ENCODE measurements at places on chromosomes 16 and 17.

GRCh38 chr16:53067675-53068074 lies 12.9 kb downstream of the CHD9 start:
- DNase-seq = no peak

DNA sequence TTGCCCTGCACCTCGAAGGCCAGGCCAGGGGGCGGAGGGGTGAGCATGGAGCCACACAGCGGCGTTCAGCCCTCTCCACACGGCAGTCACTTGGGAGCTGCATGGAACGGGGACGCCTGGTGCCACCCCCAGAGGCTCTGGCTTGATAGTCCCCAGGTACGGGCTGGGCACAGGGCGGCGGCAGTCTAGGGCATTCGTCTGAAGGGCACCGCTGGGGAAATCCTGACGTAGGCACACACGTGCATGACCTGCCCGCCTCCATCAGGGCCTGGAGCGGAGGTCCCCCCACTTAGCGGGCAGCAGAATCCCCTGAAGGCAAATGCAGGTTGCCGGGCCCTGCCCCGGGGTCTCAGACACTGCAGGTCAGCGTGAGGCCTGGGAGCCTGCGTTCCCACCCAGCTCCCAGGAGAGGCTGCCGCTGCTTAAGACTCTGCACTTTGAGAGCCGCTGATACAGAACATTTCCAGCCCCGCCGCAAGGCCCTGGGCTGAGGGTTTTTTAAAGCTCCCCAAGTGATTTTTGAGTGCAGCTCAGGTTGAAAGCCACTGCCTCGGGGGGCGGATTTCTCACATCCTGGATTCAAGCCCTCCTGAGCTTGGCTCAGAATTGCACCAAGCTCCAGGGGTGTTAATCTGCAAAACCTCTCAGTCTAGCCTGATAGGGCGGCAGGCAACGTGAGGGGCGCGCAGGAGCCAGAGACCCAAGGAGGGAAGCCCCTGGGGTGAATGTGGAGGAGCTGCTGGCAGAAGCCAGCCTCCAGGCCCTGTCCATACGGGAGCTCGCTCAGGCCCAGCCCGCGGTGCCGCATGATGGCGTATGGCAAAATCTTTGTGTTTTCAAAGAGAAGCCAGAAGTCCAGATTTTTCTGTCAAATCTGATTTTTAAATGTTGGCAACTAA lies 182.3 kb upstream of the GSE1 start:
- DNase-seq = no peak

DNA sequence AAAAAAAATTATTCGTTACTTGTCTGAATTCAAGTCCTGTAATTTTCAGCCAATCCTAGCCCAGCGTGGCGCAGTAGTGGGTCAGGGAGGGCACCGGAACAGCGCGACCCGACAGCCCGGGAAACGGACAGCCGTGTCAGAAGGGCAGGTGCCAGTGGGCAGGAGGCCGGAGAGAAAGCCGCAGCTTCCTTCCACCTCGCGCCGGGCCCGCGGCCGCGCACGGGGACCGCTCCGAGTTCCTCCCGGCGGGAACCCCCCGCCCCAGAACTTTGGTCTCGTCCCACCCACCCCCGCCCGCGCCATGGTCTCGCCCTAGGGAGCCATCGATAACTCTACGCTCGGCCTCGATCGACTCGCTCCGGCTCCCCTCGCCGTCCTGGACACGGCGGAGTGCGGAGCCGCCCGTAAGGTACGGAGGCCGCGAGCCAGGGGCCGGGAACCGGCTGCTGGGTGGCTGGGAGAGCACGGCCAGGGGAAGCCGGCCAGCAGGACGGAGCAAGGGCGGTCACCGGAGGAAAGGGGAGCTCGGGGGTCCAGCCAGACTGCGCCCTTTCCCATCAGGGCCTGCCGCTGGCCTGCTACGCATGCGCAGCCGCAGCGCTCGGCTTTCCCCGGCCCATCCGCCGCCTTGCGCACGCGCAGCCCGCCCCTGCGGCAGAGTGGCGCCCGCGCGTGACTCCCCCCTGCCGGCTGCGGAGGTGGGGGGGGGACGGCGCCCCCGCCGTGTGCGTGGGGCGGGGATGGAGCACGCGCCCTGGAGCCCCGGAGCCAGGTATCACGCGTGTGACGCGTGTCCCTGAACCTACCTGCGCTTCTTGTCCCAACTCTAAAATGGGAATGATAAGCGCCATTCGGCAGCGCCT lies at the start of gene MLST8:
Gene MLST8, plus strand, starts transcription at position 351 of the 863 bp plus-strand sequence. CDS start 632 bp downstream, outside the sequence.
- no peak for DNase-seq

- no peak for DNase-seq
Observed at GRCh38 chr17:17511293-17511741, 15.1 kb upstream of the RASD1 start.

DNA sequence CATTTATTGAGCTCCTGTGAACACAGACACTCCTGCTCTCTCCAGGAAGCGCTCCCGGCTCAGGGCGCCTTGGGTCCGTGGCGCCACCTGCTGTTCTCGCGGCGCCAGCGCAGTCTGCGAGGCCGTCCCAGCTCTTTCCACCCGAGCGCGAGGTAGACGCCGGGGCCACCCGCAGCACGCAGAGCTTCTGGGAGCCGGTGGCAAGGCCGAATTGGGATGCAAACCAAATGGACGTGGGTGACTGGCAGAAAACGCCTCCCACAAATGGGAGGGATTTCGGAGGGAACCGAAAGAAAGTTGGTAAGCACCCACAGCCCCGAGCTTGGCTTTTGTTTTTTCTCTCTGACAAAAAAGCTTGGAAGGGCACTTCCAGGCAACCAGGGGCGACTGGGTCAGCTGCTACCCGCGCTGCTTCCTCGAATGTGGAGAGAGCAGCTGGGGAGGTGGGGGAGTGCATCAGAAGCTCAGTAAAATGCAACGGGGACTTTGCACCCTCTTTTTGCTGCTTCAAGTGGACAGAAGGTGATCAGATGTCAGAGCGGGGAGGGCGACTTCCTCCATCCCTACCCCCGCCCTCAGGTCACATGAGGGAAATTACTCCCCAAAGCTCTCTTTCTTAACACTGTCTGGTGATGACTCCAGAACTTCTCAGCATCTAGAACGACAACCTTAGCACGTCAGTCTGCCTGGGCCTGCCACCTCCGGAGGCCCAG lies 13.5 kb upstream of the N4BP1 start:
- DNase-seq = peak; percentile 2

DNA sequence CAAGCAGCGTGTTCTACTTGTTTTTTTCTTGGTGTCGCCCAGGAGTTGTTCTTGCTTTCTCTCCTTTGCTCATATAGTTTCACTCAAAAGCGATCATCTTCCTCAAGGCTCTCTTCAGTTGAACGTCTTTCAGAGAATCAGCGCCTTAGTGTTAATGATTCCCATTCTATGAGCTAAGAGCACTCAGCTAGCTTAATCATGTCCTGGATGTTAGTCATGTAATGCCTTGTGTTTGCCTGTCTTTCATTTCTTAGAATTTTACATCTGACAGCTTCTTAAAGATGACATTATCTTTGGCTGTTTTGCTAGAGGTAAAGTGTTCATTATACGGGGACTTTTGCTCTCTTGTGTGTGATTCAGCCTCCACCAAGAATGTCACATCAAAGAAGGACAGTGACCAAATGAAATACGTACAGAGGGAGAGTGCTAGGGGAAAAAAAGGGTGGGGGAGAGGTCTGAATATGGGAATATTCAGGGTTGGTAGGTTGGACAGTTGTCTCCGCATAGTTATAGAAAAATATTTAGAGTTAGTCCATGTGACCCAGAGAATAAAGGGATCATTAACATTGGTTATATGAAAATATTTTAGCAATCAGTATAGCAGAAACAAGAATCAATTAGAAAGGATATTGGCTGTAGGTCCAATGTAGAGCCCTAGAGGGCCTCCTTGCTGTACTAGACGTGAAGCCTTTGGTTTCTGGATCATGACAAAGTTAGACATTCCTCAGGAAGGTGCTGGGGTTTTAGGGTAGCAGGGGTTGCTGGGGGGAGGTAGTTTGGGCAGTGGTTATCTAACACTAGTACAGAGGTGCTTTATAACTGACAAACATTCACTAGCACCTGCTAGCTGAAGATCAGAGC lies 31.9 kb upstream of the ANKFN1 start:
- no peak for DNase-seq

DNA sequence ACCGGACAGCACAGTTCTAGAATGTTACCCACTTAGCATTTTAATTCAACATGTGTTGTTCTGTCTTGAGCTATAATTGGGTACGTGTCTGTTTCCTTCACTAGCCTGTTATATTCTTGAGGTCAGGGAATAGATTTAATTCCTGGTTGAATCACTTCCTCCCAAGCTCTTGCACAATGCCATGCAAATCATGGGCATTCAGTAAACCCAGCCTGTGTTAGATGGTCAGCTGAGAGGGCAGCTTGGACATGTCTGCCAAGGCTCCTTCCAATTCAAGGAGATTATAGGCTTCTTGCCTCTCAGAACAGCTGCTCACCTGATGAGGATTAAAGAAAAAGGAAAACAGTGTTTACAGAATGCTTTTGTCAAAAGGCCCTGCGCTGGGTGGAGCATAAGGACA lies 12.6 kb downstream of the C1QTNF1 start:
- no peak for DNase-seq

DNA sequence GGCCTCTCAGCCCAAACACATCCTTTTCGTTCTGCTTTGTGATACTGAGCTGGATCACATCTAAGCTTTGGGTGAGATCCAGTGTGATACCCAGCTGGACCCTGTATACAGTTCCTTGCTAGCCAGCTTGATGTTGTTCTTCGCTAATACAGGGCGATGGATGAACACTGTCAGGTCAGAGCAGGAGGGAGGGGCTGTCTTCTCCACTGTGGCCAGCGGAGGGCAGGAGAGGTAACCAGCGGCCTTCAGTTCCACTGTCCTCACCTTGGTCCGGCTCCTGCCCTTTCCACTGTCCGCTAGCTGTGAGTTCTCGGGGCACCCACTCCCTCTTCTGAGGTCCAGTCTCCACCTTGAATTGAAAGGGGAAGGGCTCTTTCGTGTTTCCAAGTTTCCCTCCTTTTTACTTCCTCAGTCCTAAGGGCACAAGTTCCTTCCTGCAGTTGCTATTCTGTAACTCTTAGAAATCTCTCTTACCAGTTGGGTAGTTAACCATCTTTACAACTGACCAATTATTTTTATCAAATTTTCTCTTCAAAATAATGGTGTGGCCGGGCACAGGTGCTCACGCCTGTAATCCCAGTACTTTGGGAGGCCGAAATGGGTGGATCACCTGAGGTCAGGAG lies 3.0 kb upstream of the ZNF213 start:
- no peak for DNase-seq

DNA sequence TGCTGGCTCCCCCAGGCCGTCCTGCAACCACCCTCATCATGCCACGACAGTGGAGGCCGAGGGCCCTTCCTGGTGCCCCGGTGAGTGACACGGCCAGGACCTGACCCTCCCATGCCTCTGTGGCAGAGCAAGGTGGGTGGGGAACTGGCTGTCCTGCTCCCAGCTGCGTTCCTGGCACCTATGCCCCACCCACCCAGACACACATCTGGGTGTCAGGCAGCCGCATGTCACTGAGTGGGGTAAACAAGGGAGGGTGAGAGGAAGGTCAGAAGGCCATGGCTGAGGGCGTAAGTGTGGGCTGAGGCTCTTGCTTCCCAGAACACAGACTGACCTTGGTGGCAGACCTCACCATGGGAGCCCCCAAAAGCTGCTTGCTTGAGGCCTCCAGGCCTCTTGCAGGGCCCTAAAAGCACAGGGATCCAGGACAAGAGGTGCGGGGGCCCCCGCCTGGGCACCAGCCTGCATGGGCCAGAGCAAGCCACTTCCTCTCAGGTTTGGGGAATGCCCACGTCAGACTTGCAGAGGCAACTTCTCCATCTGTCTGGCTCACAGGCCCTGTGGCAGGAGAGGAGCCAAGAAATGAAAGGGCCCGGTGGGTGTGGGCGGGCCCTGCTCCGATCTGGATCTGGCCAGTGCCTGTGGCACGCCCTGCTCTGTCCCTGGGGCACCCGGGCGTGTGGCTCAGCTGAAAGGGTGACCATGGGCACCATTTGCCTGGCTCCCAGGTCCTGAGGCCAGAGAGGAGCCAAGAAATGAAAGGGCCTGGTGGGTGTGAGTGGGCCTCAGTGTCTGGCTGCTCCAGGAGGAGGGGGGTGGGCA lies 3.9 kb upstream of the CCDC57 start:
- DNase-seq = no peak

DNA sequence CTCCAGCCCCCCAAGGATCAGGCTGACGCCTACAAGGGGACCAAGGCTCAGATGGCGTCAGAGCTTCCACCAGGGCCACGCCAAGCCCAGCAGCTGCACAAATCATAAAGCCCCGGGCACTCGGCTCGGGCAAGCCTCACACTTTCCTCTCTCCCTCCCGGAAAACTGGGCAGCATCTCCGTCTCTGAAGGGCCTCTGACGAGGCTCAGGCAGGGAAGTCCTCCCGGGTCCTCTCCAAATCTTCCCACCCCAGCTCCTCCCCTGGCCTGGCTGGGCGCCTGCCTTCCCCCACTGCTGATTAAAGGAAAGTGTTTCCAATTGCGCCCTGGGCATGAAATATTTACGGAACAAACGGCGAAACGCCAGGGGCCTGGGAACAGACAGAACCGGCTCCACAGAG lies 38.5 kb downstream of the PIEZO1 start:
- DNase-seq = no peak

Measured in NCI-H187 treated with DMSO at 0.1 percent for 48 hours (cell line).